Hippocampal formation (tissue), 2 donors: ENCODE measurements at places on chromosomes 4 and X.

DNA sequence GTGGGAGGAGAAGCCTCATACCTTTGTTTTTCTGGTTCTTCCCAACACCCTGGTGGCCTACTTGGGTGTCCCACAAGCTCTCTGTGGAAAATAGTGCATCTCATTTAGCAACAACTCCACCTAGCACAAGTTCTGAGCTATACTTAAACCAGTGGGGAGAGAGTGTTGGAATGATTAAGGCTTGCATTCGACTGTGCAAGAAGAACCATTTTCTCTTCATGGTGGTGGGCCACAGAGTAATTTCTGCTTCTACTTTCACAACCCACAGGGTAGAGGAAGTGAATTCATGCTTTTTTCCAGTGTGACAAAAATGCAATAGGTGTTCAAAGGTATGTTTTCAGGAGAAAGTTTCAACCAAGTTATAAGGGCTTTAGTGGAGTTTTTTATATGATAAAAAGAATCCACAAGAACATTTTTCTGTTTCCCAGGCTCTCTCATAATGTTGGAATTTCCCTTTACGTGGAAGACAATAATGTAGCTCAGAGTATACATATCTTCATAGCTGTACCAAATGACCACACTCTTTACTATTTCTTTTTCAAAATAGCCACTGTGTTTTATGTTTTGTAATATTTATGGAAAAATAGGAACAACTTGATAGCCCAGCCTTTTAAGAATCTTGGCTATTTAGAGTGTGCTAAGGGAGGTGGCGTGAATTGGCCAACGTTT lies 80.3 kb upstream of the HHIP start:
- DNase-seq: no peak

DNA sequence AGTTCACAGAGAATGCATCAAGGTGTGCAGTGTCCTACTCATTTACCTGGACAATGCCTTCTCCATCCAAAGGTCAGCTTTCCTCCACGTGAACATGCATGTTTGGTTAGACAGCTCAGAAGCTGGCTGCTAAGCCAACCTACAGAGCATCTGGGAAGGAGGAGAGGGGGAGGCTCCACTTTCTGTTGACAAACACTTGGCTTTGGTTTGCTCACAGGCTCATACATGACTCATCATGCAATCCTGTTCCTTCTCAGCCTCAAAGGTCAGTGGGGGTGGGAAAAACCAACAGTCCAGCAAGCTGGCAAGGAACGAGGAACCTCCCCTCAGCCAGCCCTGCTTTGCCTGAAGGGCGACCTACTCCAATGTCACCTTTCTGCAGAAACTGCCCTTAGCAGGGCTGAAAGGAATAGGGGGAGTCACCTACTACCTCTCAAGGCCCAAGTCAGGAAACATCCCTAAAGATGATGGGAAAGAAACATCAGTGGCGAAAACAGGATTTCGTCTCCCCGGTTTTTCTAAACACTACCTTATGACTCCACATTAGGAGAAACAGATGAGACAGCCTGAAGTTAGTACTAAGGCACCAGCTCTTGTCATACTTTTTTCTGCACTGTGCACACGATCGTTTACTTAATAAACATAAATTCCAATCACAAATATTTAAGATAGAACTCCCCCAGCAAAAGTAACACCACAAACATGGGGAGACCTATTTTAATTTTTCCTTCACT lies 37.9 kb downstream of the RELL1 start:
- no peak for DNase-seq

DNA sequence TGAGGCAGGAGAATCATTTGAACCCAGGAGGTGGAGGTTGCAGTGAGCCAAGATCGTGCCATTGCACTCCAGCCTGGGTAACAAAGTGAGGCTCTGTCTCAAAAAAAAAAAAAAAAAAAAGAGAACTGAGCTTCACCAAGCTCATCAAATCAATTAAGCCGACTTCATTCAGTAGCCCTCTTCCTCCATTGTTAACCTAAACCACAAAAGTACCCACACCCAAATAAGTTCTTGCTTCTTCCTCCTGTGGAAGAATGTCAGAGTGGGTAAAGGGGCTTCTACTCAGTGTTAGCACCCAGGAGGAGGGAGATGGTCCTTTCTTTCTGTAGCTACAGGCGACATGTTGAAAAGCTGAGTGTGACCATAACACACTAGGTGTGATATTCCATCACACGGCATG lies 58.6 kb upstream of the CHRNA9 start:
- no peak for DNase-seq

GRCh38 chr4:133440404-133440803 lies 291.3 kb downstream of the PCDH10 start:
- DNase-seq: no peak

DNA sequence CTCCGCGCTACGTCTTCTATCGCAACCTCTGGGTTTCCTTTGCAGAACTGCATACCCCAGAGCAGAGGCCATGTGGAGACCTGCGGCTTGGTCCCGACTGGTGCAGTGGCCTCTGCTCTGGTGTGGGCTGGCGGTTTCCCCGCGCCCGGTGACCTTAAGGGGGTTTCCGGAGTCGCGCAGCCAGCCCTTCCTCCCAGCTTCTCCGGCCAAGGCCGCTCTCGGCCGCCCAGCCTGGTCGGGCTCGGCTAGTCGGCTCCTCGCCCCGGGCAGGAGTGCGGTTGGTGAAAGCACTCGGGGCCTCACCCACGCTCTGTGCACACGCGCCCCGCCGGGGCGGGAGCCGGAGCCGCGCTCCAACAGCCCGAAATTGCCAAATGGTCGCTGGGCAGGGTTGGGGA lies 84.9 kb downstream of the BCOR start:
- no peak for DNase-seq
